NCI-H526 (cell line): ENCODE measurements at places on chromosomes 11 and 22.

- DNase-seq = no peak
Observed at GRCh38 chr22:49450498-49450897, 377.2 kb downstream of the BRD1 start.

- peak; percentile 47 for DNase-seq
Observed at GRCh38 chr11:97888641-97889040, 1132.1 kb upstream of the CNTN5 start.

DNA sequence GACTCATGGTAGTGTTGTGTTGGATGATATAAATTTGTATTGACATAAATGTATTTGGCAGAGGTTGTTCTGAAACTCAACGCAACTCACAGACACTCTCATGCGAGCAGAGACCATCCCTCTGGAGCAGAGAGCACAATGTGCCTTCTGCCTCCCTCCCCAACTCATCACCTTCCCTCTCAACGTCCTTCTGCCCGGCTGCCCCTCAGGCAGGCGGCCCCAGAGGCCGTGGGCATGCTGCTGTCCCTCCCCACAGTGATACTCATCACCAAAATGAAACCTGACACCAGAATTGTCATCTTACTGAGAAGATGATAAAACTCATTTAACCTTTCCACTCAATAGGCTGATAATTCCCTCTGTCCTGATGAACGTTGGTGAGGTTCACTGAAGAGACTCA is 260.6 kb downstream of the ETS1 start:
- no peak for DNase-seq

DNA sequence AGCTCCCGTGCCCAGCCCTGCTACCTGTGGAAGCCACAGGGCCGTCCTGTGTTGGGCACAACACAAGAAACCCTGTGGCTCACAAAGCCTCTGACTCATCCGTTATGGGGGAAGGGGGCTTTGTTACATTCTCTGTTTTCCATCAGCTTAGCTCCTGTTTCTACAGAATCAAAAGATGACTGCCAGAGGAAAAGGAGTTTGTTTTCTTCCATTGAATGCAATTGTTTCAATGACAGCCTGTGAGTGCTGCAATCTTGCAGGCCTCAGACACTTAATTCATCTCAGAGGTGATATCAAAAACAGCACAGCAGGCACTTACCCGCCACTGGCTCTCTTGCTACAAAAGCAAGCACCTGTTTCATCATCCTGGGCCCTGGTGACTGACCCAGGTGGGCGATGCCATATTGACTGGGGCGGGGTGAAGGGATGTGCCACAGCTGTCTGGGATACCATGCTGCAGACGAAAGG is 194.3 kb downstream of the OPCML start:
- no peak for DNase-seq

DNA sequence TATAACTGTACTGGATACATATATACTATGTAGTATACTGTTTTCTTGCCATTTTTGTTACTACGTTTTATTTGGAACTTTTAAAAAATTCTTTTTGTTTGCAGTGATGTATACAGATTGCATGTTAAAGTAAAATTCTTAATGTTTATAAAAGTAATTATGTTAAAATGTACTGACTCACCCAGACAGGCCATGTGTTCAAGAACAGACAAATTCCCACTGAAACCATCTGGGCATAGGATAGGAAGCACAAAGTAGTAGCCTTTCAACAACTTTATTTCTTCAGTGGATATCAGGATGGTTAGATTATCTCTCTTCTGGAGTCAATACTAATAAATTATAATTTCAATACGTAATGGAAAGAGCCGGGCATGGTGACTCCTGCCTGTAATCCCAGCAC is 19.8 kb downstream of the PRMT3 start:
- no peak for DNase-seq

GRCh38 chr11:117960406-117960805 is 25.8 kb upstream of the IL10RA start:
- no peak for DNase-seq

GRCh38 chr11:442611-443081 is 835 bp upstream of the ANO9 start:
- DNase-seq = no peak

- DNase-seq = peak; percentile 53
Observed at GRCh38 chr11:721741-722345, 15.8 kb downstream of the EPS8L2 start.

DNA sequence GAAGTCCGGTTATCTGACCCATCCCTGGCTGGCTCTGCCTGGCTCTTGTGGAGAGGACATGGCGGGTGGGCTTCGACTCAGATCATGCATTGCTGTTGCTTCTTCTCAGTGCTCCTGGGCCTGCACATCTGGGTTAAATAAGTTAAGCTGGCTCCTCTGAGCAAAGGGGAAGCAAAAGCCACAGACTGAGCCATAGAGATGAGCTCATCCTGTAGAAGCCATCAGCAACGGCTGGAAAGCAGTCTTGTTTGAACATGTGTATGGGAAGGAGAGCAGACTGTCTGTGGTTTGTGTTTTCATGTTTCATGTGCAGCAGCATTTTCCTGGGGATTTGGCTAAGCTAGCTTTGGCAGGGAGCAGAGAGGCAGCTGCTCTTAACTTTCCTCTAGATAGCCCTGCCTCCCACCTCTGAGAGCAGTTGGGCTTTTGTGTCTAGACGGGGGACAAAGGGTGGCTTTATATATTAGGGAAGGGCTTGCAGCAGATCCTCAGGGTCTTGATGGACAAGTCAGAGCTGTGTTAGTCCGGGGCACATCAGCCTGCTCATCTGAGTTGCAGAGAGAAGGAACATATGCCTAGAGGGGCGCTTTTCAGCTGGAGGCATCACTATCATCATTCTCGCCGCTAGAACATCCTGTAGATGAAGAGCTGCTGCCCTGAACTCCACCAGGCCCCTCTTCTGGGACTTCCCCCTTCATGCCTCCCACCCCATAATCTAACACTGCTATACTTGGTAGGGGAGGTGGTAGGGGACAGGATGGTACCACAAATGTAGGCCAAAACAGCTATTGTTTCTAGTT is 14.9 kb downstream of the DCPS start:
- DNase-seq = peak; percentile 44

GRCh38 chr11:69398529-69399492 is 82.7 kb upstream of the LINC01488 start:
- DNase-seq = no peak

DNA sequence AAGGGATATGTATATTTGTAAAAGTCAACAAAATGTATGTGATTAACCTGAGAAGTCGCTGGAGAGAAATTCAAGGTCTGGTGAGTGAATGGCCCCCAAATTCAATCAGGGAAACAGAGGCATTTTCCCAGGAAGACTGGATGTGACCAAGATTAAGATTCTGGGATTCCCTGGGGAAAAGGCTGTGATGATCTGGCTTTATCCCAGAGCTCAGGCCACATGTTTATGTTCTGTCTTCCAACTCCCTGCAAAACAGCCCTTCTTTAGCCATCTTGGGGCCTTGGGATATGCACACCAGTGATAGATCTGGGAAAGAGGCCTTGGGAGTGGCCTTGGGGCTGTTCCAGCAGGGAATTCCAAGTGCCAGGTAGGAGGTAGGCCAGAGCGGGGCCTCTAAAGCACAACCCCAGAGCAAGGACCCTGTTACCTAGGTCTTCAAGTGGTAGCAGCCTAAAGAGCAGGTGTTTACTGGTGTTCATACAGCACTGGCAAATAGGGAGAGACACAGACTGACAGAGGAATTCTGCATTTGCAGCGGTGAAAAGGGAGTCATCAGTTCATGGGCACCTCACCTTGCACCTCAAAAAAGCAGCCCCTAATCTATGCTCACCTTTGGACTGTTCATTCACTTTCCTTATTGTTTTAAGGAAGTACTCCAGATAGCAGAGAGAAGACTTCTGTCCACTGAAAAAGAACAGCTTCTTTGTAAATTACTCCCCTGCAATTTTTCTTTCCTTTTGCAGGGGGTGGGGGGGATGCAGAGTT is 312.4 kb downstream of the BUD13 start:
- DNase-seq = no peak

- DNase-seq = no peak
Observed at GRCh38 chr22:33579448-33580093, 340.7 kb downstream of the LARGE1 start.

- no peak for DNase-seq
Observed at GRCh38 chr11:76885390-76886097, 24.8 kb downstream of the ACER3 start.

GRCh38 chr11:44521148-44521547 is 44.3 kb upstream of the CD82 start:
- DNase-seq = no peak

GRCh38 chr11:63612181-63612580 is 2.1 kb downstream of the PLAAT3 start:
- DNase-seq = no peak

DNA sequence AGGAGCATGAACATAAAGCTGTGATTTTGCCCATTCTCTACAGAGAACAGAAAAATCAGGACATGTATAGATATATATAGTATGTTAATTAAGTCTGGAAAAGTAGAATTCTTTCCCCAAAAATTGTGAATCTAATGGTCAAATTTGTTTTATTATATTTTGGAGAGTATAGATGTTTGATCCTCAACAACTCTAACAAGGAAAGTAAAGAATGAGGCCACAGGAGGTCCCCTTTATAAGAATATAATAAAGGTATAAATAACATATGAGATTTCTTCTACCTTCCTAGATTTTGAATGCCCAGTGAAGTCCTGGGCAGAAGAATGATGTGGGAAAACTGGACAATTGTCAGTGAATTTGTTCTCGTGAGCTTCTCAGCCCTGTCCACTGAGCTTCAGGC is at the start of gene OR10A4:
OR10A4 (plus strand) TSS at position 301 of the 400 bp plus-strand sequence; CDS start at position 324, 23 bp downstream.
- no peak for DNase-seq

DNA sequence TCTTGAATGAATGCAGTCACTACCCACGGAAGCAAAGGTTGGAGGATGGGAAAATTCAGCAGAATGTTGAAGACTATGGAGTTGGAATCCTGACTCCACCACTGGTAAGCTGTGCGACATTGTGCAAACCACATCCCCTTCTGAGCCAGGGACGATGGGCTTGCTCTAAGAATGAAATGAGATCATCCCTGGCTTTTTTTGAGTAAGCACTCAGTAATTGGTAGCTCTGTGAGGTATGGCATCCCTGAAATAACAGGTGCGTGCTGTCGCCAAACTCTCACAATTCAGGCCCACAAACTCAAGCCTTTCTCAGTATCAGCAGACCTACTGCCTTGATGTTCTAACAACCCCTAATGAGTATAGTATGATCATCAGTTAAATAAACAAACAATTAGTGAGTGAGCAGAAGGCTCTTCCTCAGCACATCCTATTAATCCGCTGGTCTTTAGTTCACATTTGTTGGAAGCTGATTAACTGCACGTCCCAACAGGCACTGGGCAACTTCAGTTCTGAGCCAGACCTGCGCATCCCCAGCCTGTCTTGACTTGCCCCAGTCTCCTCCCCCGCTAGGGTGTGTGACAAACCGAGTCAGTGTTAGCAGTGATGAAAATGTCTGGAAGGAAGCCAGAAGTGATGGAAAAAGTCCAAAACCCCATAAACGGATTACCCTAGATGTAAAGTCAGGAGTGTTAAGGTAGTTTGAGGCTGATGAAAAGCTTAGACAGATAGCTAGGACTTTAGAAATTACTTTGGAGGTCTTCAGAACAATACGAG is 235.5 kb downstream of the GRIK4 start:
- DNase-seq = no peak

- DNase-seq = no peak
Observed at GRCh38 chr11:27028561-27028965, 12.1 kb upstream of the BBOX1 start.

DNA sequence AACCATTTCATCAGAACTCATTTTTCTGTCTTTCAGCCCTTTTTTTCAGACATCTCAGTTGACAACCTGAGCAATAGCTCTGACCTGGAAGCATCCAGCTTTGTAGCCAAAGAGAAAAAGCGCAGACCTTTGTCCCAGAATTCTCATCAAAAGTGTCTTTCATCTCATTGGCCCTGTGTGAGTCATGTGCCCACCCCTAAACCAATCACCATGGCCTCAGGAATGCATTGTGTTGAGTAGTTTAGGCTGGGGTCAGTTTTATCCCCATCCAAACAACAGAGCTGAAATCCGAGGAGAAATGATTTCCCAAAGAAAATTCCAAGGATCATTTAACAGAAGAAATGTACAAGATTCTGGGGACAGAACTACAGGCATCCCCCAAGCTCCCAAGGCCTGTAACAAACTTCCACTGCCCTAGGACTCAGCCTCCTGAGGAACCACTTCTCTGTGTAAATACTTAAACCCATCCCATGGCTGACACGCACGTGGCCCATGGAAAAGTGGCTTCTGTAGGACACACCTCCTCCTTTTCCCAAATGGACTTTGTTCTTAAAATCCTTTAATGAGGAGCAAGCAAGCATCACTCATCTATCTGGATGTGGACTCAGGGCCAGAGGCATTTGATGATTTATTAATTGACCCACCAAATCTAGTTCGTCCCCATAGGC is 429.0 kb downstream of the SOX6 start:
- no peak for DNase-seq

- DNase-seq = no peak
Observed at GRCh38 chr11:129637983-129638776, 177.5 kb upstream of the TMEM45B start.

DNA sequence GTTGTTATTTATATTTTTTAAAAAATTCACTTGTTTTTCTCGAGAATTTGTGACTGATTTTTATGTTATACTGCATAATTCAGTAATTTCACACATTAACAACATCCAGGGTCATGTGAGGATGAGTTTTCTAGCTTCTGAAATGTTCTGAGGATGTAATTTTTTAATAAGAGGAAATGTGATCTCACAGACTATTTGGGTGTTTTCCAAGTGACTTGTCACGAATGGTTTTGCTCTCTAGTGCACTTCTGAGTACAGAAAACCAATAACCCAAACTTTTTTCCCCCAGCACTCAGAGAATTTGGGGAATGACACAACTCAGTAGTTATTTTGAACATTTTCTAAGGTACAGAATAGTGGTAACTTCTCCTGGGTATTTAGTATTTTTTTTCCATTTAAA is 821.1 kb upstream of the ARHGAP42 start:
- DNase-seq = no peak

DNA sequence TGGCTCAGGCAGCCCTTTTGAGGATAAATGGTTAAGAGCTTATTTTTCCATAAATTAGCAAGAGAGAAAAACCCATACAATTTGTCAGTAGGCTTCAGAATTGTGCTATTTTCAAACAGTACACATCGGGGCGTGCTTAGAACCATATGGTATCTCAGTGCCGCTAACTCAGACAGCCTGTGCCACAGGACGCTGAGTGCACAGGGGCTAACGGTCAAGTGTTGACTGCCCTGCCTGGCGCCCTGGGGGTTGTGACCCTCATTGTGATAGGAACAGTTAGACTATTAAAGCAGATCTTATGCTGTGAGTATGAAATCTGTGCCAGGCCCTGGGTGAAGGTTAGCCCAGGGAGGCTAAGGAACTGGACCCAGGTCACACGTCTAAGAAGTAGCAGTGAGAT is 1519.7 kb downstream of the BRD1 start:
- no peak for DNase-seq

- DNase-seq = no peak
Observed at GRCh38 chr11:128517451-128518230, 69.7 kb downstream of the ETS1 start.
